ENCODE measurements at places on chromosomes 4 and X.

DNA sequence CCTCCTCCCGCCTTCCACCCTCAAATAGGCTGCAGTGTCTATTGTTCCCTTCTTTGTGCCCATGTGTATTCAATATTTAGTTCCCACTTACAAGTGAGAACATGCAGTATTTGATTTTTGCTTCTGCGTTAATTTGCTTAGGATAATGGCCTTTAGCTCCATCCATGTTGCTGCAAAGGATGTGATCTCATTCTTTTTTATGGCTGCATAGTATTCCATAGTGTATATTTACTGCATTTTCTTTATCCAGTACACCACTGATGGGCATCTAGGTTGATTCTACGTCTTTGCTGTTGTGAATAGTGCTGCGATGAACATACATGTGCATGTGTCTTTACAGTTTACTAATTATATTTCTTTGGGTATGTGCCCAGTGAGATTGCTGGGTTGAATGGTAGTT is 51.6 kb upstream of the TMPRSS11B start:
- no peak for DNase-seq

- no peak for DNase-seq
These were observed 39.8 kb upstream of the CLDN24 start for GRCh38 chr4:183362036-183362435.

GRCh38 chrX:29318012-29318411 is 730.8 kb downstream of the IL1RAPL1 start:
- DNase-seq, result no peak

GRCh38 chrX:37757082-37757481 is 22.8 kb upstream of the CYBB start:
- no peak for DNase-seq

DNA sequence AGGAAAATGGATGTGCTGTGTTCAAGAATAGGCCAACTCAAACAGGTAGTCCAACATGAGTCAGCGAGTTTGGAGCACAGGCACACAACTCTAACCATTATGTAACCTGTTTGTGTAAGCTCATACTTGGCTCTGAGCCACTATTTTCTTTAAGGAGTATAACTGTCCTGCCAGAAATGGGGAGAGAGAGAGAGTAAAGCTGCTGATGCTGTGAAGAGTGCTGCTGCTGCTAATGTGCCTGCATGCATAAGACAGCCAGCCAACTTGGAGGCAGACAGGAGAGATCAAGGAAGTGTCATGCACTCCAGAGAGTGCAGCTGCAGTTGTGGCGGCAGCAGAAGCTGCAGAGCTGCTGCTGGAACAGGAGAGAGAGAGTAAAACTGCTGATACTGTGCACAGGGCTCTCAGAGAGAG is 11.7 kb upstream of the STATH start:
- DNase-seq, result no peak

DNA sequence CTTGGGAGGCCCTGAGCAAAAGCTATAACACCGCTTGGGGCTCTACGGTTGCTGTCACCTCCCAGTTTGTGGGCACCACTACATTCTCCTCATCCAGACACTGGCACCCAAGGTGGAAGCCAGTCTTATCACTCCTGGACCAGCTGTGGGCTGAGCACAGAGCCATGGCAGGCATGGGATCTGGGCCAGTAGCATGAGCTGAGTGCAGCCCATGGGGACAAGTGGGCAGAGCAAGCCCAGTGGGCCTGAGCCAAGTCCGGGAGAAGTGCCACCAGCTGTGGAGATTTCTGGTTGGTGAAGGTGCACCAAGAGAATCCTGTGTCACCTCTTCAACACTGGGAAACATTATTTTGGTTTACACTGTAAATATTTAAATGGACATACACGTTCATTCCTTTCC is 1013.0 kb downstream of the TECRL start:
- no peak for DNase-seq

DNA sequence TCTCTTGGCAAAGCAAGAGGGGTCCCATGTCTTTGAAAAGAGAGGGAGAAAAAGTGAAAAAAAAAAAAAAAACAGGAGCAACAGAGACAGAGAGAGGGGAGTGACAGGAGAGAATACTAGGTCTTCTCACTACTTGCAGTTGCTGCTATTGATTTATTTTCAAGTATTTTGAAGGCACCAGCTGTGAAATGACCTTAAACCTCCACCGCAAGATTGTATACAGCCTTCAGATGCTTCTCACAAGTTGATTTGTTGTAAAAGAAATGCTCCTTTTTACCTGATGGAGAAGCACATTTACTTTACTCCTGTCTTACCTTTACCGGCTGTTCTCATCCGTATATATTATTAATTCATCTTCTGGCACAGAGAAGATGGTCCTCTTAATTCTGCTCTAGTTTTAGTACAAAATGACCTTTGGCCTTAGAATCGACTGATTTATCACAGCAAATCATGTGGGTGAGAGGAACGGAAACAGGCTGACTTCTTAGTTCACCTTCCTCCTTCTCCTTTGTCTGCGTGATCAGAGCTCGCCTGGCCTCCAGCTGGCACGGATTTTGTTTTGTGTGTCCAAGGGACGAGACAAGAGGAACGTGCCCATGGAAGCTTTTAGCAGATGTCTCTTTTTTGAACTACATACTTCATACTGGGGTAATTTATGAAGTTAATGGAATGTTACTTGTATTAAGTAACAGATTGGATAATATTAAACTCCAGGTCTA is 82.4 kb upstream of the PACRGL start:
- no peak for DNase-seq

- DNase-seq, result no peak
These were observed 35.1 kb downstream of the RBM47 start for GRCh38 chr4:40594261-40595178.

GRCh38 chr4:7361280-7361895 is 73.3 kb downstream of the PSAPL1 start:
- DNase-seq, result no peak

DNA sequence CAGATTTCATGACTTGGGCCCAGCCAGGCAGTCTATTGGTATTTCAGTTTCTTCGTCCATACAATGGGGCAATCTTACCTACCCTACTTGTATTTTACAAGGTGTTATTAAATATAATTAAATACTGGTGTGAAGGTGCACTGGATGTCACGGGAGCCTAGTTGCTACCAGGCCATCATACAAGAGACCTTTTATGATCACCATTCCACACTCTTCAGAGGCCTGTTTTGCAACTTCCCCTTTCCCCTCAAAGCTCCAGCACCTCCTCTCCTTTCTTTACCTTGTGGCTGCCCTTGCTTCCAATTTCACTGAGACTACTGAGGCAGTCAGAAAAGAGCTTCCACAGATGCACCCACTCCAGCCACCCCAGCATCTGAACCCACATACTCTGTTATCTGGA is 93.8 kb upstream of the HELT start:
- no peak for DNase-seq

- DNase-seq, result no peak
These were observed 3.1 kb upstream of the FBXL5 start for GRCh38 chr4:15658136-15658770.

GRCh38 chr4:76689145-76689817 is 208.7 kb downstream of the SOWAHB start:
- DNase-seq, result no peak

DNA sequence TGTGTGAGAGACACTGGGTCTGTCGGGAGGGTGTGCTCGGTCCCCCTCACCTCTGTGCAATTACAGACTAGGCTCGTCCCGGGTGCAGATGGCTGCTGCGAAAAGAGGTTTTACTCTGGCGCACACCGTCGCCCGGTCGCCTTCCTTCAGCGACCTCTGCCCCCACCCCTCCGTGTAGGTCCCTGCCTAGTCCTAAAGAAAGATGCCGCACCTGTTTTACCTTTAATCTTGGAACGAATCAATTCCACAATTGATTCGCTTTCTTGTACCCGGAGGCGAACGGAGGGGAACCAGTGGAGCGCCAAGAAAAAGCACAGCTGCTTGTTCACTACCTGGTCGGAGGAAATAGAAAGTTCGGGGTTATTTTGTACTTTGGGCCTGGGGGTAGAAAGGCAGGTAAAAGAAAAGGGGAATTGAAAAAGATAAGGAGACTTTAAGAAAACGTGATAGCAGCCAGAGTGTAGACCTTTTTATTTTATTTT is 1.2 kb downstream of the NPNT start:
- no peak for DNase-seq

- DNase-seq, result no peak
These were observed 44.2 kb upstream of the SPRY1 start for GRCh38 chr4:123352240-123352945.

DNA sequence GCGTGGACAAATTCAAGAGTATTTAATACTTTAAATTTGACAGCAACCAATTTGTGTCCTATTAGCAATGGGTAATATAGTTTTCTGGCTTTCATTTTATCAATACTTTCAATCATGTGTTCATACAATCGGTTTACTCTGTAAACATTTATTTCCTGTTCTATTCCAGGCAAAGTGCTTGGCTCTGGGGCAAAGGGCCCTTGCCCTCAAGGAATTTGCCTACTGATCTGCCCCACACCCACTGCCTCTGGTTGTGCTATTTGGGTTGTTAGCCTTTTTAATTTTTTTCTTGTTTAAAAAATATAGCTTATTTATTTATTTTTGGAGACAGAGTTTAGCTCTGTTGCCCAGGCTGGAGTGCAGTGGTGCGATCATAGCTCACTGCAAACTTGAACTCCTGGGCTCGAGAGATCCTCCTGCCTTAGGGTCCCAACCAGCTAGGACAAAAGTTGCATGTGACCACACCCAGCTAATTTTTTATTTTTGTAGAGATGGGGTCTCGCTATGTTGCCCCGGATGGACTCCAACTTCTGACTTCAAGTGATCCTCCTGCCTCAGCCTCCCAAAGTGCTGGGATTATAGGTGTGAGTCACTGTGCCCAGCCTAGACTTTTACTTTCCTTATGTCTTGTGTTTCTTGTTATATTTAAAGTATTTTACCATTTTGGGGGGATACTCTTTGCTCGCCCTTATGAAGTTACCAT is 30.7 kb upstream of the CBR4 start:
- DNase-seq, result no peak

DNA sequence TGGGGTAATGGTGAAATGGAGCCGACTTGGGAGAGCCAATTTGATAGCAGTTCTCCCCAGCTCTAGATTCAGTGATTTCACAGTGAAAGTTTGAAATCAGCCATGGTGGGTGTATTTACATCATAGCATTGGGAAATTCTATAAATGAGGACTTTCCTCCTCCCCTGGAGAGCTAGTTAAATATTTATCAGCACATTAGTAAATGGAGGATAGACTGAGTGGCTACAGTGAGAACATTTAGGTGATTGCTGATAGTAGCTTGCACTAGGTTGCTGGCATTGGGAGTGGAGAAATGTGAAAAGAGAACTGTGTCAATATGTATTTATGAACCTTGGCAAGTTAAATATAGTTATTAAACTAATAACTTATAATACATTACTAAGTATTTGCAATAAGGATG is 347.3 kb downstream of the CCSER1 start:
- no peak for DNase-seq

GRCh38 chrX:19564606-19565005 is 49.3 kb upstream of the MAP3K15 start:
- DNase-seq, result no peak

- DNase-seq, result no peak
These were observed 82.8 kb downstream of the PPP3CA start for GRCh38 chr4:101264512-101264911.

DNA sequence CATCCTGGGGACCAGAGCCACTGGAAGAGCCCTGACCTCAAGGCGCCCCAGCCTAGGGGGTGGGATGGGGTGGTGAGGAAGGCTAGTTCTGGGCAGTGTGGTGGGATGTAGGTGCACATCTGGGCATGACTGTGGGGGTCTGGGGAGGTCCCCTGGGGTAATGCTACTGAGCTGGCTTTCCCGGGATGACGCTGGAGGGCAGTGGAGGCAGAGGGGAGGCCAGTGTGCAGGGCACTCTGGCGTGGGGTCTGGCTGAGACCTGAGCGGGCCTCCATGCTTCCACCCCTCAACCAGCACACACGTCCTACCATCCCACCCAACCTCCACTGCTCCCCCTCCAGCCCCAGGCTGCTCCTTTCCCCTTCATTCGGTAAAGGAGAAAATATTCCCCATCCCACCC is 4.8 kb upstream of the SH3BP2 start:
- no peak for DNase-seq
